ENCODE measurements at places on chromosomes 3 and 15.

- no peaks in the 10 kb centered on the region for H3K27me3 ChIP-seq
- no peak overlapping the region for H3K27ac ChIP-seq
- H3K4me1 ChIP-seq: no peaks in the 10 kb centered on the region
- no peaks in the 10 kb centered on the region for H3K36me3 ChIP-seq
Measured at GRCh38 chr3:44323341-44323955, 15.1 kb upstream of the TCAIM start.

GRCh38 chr15:75648156-75649000 is 666 bp downstream of the SNX33 start:
- H3K27me3 ChIP-seq: no peaks in the 10 kb centered on the region
- peak; percentile 68 for DNase-seq
- peak overlapping the region; percentile 81 for H3K27ac ChIP-seq
- H3K4me3 ChIP-seq: peak overlapping the region; percentile 79
- peaks cover 50% of the 10 kb centered on the region for H3K4me1 ChIP-seq

GRCh38 chr3:132966374-132966773 is 71.8 kb upstream of the TMEM108 start:
- DNase-seq: no peak
- no peaks in the 10 kb centered on the region for H3K4me1 ChIP-seq

- H3K27me3 ChIP-seq: no peaks in the 10 kb centered on the region
- DNase-seq: no peak
- H3K27ac ChIP-seq: no peak overlapping the region
Measured at GRCh38 chr3:136994772-136995516, 37.2 kb downstream of the IL20RB start.

DNA sequence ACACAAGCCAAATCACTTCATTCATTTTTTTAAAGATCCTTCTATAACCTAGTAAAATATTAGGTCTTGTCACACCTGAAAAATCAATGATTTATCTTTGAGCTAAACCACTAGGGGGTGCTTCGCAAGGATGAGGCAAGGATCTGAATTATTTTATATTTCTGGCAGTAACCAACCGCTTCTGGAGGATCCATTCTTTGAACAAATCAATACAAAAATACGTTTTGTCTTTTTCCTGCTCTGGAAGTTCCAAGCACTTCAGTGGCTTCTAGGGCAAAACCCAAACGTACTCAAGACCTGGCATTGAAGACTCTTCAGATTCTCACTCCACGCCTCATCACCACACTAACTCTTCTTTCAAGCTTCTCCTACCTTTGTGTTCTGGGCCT is 486 bp downstream of the LSG1 start:
- peaks cover 10% of the 10 kb centered on the region for H3K4me1 ChIP-seq
- H3K4me3 ChIP-seq: peak overlapping the region; percentile 100
- H3K27me3 ChIP-seq: no peaks in the 10 kb centered on the region

- no peak for DNase-seq
- H3K36me3 ChIP-seq: no peaks in the 10 kb centered on the region
- no peak overlapping the region for H3K4me3 ChIP-seq
- peaks cover 8% of the 10 kb centered on the region for H3K4me1 ChIP-seq
- no peak overlapping the region for H3K27ac ChIP-seq
Measured at GRCh38 chr15:68272721-68273271, 4.7 kb upstream of the FEM1B start.

DNA sequence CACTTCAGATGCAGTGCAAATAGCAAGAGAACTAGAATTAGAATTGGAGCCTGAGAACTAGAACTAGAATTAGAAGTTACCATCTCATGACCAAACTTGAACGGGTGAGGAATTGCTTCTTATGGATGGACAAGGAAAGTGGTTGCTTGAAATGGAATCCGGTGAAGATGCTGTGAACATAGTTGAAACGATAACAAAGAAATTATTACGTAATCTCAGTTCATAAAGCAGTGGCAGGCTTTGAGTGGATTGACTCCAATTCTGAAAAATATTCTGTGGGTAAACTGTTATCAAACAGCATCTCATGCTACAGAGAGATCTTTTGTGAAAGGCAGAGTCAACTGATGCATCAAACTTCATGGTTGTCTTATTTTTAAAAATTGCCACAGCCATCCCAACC is 48.0 kb upstream of the GSK3B start:
- no peak for DNase-seq
- H3K27ac ChIP-seq: no peak overlapping the region
- H3K27me3 ChIP-seq: no peaks in the 10 kb centered on the region
- H3K36me3 ChIP-seq: no peaks in the 10 kb centered on the region
- no peaks in the 10 kb centered on the region for H3K4me1 ChIP-seq

DNA sequence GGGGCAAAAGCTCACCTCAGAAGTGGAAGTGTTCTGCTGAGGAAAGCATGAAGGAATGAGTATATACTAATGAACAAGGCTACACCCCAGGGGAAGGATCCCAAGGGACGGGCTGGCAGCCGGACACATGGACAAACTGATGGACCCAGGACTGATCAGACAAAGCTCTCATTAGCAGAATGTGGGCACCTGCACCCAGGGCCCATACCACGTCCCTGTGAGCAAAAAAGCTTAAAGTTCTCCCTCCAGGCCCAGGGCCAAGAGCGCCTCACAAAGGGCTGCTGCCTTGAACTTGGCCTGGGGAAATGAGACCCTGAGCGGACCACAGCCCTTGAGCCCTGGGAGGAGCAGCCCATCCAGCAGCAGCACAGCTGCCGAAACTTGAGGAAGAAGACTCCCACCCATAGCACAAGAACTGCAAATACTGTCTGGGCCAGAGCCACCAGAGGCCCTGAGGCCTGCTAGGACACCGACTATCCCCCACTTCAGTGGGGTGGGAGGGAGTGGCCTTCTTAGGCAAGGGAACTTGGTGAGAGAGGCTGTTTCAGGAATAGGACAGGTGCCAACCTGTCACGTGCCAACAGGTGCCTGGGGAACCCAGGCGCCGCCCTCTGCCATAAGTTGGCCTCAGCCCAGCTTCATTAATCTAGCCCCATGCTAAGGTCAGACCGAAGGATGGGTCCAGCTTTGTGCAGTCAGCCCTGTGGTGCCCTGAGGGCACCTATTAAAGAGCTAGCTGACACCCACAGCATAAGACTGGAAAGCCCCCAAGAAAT is 2.3 kb upstream of the GMPPB start:
- no peaks in the 10 kb centered on the region for H3K27me3 ChIP-seq
- DNase-seq: no peak
- peaks cover 63% of the 10 kb centered on the region for H3K36me3 ChIP-seq
- no peak overlapping the region for H3K27ac ChIP-seq

DNA sequence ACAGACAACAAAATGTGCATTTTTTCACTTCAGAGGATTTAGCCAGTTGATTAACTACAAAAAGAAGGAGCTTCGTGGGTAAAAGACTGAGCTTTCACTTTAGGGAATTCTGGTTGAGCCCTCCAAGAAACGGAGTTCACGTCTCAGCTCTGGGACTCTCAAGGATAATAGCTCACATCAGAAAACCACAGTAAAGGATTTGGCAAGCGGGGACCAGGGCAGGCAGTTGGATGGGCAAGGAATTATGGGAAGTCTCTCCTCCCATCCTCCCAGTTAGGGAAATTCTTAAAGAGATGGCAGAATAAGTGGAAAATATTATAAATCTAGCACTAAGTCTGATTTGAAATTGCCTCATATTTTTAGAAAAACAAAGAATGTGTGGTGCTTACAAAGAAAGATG is 188.3 kb upstream of the EOMES start:
- H3K27ac ChIP-seq: no peak overlapping the region
- no peak overlapping the region for H3K4me3 ChIP-seq
- H3K4me1 ChIP-seq: no peaks in the 10 kb centered on the region

DNA sequence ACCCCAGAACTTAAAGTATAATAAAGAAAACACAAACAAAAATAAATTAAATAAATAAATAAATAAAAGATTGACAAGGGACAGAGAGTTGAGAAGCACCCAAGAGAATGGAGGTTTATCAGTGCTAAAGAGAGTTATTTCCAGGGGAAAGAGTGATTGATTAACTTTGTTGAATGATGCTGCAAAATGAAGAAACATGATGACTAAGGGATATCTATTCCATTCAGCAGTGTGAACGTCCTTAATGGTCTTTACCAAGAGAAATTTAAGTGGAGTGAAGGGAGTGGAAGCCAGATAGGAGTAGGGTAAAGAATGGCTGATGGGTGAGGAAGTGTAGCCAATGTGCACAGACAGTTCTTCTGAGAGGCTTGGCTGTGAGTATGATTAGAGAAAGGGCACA is 11.1 kb downstream of the REC114 start:
- DNase-seq: no peak
- no peaks in the 10 kb centered on the region for H3K36me3 ChIP-seq
- no peaks in the 10 kb centered on the region for H3K4me1 ChIP-seq
- H3K4me3 ChIP-seq: no peak overlapping the region
- H3K27me3 ChIP-seq: no peaks in the 10 kb centered on the region
- H3K27ac ChIP-seq: no peak overlapping the region

- no peaks in the 10 kb centered on the region for H3K4me1 ChIP-seq
- H3K27me3 ChIP-seq: no peaks in the 10 kb centered on the region
- H3K36me3 ChIP-seq: no peaks in the 10 kb centered on the region
- H3K4me3 ChIP-seq: no peak overlapping the region
Measured at GRCh38 chr3:4021162-4021561, 221.9 kb downstream of the LRRN1 start.

- DNase-seq: no peak
- H3K4me3 ChIP-seq: no peak overlapping the region
- H3K4me1 ChIP-seq: no peaks in the 10 kb centered on the region
- H3K27me3 ChIP-seq: no peaks in the 10 kb centered on the region
Measured at GRCh38 chr3:175002732-175003143, 143.6 kb downstream of the NAALADL2 start.

DNA sequence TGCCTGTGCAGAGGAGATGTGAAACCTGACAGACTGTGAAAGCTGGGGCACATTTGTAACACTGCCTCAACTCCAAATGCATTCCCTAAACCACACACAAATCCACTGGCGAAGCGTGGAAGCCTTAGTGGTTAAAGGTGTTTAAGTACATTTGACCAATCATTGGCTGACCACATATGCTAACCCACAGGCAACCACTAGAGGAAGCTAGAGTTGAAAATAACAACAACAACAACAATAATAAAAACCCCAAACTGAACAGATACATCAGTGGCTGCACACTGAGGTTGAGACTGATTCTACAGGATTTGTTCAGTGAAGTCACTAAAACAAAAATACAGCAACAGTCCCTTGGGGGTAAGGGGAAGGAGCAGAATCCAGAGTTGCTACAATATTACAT is 129.7 kb downstream of the TJP1 start:
- H3K4me3 ChIP-seq: no peak overlapping the region
- no peak for DNase-seq
- no peak overlapping the region for H3K27ac ChIP-seq
- H3K4me1 ChIP-seq: peaks cover 15% of the 10 kb centered on the region
- H3K27me3 ChIP-seq: no peaks in the 10 kb centered on the region
- no peaks in the 10 kb centered on the region for H3K36me3 ChIP-seq

DNA sequence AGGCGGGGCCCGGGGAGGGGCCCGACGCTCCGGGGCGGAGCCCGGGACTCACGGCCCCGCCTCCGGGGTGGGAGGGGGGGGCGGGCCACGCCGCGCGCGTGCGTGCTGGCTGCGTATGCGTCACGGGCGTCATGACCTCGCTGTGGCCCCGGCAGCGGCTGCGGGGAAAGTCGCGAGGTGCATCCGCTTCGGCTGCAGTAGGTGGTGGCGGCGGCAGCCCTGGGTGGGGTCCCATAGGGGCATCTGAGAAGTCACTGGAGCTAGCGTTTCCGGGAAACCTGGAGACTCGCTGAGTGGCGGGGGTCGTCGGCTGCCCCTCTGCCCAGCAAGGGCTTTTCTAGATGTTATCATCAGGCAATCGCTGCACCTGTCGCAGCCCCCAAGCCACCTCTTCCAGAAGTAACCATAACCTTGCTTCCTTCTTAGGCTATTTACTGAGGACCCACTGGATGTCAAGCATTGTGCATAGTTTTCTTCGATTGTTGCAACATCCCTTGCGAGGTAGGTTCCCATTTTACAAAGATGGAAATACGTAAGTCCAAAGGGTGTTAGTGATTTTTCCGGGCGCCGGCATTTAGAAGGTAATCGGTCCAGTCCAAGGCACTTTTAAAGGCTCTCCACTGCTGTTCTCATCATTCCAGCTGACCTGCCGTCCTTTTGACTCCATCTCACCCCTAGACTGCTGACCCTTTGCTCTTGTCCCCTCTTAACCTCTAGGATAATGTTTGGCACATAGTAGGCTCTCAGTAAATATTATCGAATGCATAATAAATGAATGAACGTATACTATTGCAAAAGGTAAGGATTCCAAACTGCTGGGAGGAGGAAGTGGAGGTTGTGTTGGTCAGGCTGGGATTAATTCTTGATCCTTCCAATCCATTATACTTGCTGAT is at the start of gene GDPGP1:
Gene GDPGP1 (plus strand): TSS at position 114 of the 893 bp plus-strand sequence. CDS start 6,700 bp downstream, outside the sequence.
- H3K4me1 ChIP-seq: peaks cover 9% of the 10 kb centered on the region
- no peak for DNase-seq
- H3K4me3 ChIP-seq: peak within 1 kb of the TSS; percentile 78
- no peaks in the 10 kb centered on the region for H3K27me3 ChIP-seq
- H3K27ac ChIP-seq: peak within 1 kb of the TSS; percentile 83

- H3K27ac ChIP-seq: no peak overlapping the region
- H3K27me3 ChIP-seq: no peaks in the 10 kb centered on the region
- H3K4me1 ChIP-seq: no peaks in the 10 kb centered on the region
Measured at GRCh38 chr3:159904455-159904854, 84.2 kb upstream of the IL12A start.

DNA sequence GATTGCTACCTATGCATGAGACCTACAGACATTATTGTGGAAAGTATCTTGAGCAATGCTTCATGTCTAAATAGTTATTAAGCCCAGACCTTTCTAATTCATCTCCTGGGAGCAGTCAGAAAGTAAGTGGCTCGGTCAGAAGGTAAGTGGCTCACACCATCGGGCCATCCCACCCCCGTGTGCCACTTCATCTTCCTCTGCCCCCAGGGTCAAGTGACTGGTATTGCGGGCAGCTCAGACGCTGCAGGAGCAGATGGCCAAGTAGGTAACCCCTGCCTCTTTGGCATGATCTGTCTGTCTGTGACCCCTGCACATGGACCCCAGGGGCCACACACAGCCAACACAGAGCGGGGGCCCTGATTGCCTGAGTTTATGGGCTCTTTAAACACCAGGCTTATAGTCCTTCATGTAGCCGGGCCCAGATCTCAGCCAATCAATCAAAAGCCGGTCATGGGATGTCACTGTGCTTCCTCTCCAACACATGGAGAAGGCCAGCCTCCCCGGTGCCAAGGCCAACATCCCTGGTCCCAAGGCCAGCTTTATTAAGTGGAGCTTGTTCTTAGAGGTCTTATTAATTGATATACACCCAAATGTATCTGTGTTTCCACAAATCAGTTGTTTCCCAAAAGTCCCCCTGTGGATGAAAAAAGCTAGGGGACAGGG is 42.9 kb downstream of the LARP6 start:
- no peaks in the 10 kb centered on the region for H3K4me1 ChIP-seq
- H3K36me3 ChIP-seq: no peaks in the 10 kb centered on the region
- H3K4me3 ChIP-seq: no peak overlapping the region

DNA sequence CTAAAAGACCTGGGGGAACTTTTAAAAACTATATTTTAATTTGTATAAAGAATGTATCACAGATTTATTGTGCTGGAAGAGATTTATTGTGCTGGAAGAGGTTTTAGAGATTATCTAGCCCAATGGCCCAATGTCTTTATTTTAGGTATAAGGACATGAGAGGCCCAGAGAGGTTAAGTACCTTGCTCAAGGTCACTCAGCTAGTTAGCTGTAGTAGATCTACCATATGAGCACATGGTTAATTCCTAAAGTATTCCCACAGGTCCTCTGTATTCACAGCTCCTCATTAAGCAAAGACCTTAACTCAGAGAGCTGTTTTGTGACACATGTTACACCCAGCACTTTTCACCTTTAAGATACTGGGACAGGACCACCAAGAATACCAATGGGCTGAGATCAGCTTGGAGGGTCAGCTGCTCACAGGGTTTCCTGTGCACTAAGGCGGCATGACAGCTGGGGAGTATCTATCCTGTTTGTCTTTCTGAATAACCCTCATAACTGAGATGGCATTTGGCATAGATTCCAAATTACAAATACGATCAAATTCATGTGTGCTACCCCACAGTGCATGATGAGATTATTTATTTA is 143.1 kb upstream of the TBL1XR1 start:
- H3K4me1 ChIP-seq: peaks cover 11% of the 10 kb centered on the region
- H3K27ac ChIP-seq: no peak overlapping the region
- H3K27me3 ChIP-seq: no peaks in the 10 kb centered on the region
- H3K36me3 ChIP-seq: no peaks in the 10 kb centered on the region

All from K562 (cell line).